SK-N-SH (cell line): ENCODE measurements at places on chromosomes 6 and 20. TPM values are rescaled to one million over a fixed set of nuclear protein-coding genes. Genes with fewer than 3 reads are reported as not detected.

- peak; percentile 91 for DNase-seq
These were observed 13.4 kb upstream of the FOXC1 start for GRCh38 chr6:1596088-1596852.

The DPPA5 gene
- polyA plus RNA-seq: not detected in 2 replicates

DNA sequence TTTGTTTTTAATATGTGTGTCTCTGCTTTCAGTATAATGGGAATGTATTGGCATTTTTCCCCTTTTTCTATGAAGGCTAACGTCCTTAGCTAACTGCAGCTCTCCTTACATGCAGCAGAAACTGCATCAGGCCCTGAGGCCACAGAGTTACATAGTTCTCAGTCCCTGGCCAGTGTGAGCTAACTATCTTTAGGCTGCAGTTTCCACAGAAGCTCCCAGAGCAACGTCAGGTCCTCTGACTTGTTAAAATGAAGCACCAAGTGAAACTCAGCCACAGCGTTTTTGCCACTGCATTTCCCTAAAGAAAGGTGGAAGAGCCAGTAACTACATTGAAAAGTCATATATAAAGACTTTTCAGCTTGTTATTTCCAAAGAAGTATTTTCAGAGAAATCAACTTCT is 244.7 kb downstream of the CBLN4 start:
- DNase-seq: no peak

DNA sequence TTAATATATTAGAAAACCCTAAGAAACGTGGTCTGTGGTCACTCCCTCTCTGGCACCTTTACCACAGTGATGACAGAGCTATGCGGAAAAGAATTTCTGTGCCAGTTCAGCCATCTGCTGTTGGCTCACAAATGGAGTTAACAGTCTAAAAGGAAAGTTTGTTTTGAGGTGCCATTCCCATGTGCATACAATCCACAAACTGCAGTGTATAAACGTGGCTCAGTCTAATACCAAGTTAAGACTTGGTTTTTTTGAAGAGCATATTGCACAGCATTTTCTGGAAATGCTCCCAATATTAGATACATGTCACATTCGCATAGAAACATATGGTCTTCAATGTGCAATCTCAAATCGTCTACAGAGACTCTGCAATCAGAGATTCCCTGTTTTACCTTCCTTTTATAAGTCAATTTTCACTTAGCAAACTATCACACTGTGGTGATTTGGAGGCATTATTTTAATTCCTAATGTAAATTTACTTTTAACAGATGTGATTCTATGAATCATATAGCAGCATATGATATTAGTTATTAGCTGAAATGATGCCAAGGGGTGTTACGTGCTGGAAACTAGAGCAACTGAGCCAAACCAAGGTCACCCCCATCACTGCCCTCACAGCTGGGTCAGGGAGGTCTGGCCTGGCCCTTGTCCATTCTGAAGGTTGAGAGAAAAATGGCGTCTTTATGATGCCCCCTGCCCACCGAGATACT is 383.5 kb downstream of the PRKN start:
- DNase-seq: no peak

The GATA5 gene
- not detected in 2 replicates for polyA plus RNA-seq

DNA sequence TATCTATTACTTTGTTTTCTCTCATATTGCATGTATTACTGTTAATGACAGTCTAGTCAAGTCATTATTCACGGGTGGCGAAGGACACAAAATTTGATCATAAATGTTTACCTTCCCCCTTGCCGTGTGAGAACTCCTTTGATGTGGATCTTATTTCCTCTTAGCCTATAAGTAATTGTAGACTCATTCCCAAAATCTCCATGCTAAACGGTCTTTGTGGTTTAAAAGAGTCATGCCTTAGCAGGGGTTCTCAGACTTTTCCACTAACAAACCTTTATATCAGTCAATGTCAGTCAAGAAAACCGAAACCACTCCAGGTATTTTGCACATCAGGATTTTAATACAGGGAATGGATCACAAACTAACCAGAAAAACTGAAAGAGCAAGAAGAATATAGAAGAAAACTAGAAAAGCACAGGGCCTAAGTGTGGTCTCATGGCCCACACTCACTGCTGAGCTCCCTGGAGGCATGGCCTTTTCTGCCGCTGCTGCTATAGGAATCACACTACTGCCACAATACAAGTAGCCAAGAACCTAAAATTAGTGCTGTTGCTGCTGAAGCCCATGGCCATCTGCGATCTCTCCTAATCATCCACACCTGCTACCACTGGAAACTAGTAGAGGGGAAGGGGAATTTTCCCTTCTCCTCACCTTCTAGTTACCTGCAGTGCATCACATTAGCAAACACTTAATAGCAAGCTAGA is 186.0 kb upstream of the POU3F2 start:
- DNase-seq: no peak

GRCh38 chr20:53901064-53901463 is 169.3 kb downstream of the BCAS1 start:
- no peak for DNase-seq

- DNase-seq: peak; percentile 79
These were observed 143.8 kb downstream of the LPA start for GRCh38 chr6:160520043-160520904.

GRCh38 chr6:6006006-6006427 is 708 bp downstream of the NRN1 start:
- peak; percentile 44 for DNase-seq

DNA sequence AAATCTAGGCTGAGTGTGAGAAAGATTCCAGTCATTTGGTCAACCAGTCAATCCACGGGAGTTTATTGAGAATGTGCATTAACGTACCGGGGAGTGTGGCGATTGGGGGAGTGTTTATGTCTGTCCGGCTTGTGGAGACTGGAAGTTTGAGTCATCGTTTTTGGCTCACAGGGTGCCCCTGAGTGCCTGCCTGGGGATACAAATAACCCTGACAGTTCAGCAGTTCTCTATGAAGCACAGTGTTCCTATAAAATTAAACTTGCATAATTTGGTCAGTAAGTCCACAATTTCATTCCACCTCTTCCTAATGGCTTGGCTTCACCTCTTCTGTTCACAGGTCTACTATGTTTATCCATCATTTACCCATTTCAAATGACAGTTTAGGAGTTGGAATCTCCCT is 72.6 kb upstream of the PLEKHG1 start:
- DNase-seq: no peak

The CRISP3 gene
- not detected in 2 replicates for polyA plus RNA-seq

- DNase-seq: no peak
These were observed 365.9 kb downstream of the MMUT start for GRCh38 chr6:49097116-49097515.

GRCh38 chr6:82750556-82750955 is 315.1 kb downstream of the UBE3D start:
- no peak for DNase-seq

DNA sequence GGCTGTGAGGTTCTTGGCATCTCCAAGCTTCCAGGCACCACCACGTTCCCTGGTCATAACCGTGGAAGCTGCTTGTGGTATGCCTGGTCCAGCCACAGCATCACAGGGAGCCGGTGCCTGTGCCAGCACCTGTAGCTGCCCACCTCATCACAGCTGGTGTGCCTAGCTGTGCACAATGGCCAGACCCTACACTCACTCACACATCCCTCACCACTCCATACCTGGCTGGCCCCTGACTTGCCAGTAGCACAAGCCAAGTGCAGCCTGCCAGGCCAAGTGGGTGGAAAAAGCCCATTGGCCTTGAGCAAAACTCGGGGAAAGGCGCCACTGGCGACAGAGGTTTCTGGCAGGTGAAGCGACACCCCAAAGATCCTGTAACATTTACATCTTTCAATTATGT is 192.3 kb upstream of the MANEA start:
- no peak for DNase-seq
